ENCODE measurements at places on chromosomes 7 and 10.
A peak's percentile ranks its signal among the peaks of the same experiment; 100 is the strongest.

- DNase-seq, result peak; percentile 55
Measured at GRCh38 chr7:50362712-50363282, 58.3 kb downstream of the IKZF1 start.

- no peak for DNase-seq
Measured at GRCh38 chr7:77791956-77792355, 6.3 kb downstream of the TMEM60 start.

- no peak for DNase-seq
Measured at GRCh38 chr7:95684037-95684436, 87.7 kb upstream of the PDK4 start.

- DNase-seq, result no peak
Measured at GRCh38 chr7:36188906-36189305, 35.9 kb downstream of the EEPD1 start.

DNA sequence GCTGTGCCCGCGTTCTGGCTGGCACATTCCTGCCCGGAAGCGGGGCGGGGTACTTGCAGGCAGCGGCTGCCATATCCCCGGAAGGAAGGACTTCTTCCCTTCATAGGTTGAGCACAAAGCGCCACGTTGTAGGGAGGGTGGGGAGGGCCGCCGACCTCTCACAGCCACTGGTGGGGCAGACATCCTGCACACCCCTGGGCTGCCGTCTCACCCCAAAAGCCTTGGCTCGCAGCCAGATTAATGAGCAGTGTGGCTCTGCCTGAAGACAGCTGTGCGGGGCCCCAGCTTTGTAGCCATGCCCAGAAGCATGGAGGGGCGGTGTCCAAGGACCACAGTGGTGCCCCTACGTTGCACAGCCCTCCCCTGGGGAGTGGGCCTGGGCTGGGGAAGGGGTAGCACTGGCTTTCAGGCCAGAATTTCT, 54.3 kb upstream of the DPYSL4 start:
- no peak for DNase-seq

DNA sequence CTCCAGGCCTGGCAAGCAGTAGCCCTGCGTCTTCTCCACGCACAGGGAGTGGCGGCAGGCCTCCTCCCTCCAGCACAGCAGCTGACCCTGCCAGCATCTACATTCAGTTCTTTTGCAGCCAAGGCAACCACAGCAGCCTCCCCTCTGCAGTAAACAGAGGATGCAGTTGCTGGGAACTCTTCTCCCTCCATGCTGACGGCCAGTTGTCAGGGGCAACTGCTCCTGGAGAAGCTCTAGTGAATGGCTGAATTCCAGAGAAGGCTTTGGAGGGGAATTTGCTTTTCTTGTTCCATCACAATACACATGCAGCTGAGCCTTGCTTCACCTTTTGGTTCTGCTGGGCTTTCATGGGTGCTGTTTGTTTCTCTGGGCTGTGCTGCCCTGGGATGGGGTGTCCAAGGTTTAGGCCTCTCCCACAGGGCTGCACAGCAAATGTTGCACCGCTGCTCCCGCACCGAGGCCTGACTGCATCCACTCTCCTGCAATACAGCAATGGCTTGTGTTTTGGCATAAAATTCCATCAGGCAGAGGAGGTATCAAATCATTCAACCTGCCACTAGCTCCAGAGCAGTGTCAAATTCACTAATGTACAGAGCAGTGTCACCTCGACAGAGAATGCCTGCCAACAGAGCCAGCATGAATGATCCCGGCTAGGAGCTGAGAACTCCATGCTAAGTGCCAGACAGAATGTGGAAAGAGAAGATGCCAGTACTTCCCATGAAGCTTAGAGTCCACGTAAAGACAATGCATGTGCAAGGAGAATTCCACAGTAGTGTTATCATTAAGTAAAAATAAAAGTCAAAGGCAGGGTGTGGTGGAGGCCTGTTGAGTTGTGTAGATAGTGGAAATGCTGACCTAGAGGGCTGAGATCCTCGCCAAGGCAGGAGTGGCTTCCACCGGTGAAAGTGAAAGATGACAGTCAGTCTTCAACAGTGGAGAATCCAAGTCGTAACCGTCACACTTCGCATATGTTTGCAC, 399.6 kb downstream of the DPP6 start:
- DNase-seq, result no peak

- no peak for DNase-seq
Measured at GRCh38 chr7:29563590-29564495, at the start of gene PRR15. PRR15 (plus strand) TSS chr7:29563835; CDS start chr7:29566330, 2,495 bp downstream.

GRCh38 chr10:14757986-14758385, 16.7 kb downstream of the FAM107B start:
- DNase-seq, result no peak

DNA sequence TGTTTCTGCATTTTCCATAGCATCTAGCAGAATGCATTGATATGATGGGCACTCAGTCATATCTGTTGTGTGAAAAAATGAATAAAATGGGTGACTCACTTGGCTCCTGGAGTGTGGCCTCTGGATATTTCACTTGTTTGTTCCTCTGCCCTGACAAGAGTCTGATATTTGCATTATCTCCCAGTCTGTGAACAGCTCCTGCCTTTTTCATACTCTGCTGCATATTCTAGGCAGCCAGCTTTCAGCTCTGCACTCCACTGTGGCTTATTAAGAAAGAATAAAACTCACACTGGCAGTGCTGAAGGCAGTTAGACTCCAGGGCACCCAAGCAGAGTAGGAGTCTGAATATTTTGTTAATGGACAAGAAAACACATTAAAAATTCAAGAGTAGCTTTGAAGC, 623.9 kb downstream of the SORCS1 start:
- no peak for DNase-seq

GRCh38 chr7:636396-636795, 90.1 kb upstream of the DNAAF5 start:
- peak; percentile 44 for DNase-seq

DNA sequence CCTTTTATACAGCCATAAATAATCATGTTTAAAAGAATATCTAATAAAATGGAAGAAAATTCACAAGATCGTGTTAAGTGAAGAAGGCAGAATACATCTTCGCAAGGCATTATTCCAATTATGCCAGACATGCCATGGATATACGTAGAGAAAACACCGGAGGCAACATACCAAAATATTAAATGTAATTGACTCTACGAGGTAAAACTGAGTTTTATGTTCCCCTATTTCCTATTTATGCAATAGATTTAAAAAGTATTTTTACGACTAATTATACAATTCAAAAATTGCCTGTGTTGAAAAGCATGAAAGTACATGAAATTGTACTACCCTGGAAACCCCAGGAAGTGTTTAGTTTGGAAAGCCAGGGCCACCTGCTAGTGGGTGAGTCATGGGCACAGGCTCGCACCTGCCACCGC, 936 bp upstream of the REPIN1 start:
- no peak for DNase-seq

- DNase-seq, result no peak
Measured at GRCh38 chr7:50696810-50697582, 85.7 kb downstream of the GRB10 start.

DNA sequence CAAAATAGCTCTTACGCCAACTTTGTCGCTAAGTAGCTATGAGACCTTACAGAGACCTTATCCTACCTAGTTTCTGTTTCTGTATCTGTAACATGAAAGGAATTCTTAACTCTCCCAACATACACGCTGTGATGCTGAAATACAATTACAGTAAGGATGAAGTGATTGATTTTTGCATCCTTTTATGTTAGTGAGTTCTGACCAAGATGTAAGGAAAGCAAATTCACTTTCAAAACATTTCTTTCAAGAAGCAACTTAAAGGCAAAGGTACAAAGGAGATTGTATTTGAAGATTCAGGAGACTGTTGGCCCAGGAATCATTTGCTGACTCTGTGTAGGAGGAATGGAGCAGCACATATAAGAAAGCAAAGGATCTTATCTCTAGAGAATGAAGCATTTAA, 7.1 kb upstream of the ANK3 start:
- no peak for DNase-seq

DNA sequence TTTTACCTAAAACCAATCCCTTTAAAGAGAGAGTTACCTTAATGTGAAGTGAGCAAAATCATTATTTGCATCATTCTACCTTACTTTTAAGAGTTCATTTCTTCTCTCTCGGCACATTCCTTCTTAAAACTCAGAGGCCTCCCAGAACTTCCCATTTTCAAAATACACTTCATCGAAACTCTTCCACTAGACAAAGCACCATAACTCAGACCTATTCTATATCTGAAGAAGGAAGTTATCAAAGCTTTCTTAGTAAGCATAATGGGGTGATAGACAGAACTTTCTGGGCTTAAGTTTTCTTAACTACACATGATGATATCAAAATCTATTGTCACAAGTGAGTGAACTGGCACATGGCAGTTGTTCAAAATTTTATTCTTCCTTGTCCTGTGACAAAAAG, 24.6 kb upstream of the GNAT3 start:
- no peak for DNase-seq

GRCh38 chr7:142813226-142813625, 41.6 kb upstream of the EPHB6 start:
- DNase-seq, result no peak

DNA sequence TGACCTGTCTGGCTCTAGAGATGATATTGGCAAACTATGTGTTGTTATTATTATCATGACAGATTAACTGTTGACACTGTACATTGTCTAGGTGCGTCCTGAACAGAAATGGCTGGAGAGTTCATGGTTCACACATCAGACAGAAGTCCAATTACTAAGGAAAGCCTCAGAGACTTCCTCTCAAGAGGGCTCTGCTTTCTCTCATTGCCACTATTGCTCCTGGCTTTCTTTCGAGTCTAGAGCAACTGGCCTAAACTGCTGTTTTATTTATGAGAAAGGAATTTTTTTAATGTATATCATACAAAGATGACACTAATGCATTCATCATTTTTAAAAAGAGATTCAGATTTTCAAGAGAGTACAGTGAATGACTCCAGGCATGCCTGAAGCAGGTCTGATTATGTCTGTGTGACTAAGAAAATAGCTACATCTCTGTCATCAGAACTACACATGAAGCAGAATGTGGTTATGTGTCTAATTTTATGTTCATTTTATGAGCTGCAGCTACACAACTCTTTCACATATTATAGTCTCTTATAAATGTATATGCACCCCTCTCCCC, 30.4 kb downstream of the NRCAM start:
- DNase-seq, result no peak

GRCh38 chr10:28020993-28021982, 22.4 kb upstream of the ODAD2 start:
- no peak for DNase-seq

- no peak for DNase-seq
Measured at GRCh38 chr7:51054231-51054630, 262.4 kb downstream of the COBL start.

DNA sequence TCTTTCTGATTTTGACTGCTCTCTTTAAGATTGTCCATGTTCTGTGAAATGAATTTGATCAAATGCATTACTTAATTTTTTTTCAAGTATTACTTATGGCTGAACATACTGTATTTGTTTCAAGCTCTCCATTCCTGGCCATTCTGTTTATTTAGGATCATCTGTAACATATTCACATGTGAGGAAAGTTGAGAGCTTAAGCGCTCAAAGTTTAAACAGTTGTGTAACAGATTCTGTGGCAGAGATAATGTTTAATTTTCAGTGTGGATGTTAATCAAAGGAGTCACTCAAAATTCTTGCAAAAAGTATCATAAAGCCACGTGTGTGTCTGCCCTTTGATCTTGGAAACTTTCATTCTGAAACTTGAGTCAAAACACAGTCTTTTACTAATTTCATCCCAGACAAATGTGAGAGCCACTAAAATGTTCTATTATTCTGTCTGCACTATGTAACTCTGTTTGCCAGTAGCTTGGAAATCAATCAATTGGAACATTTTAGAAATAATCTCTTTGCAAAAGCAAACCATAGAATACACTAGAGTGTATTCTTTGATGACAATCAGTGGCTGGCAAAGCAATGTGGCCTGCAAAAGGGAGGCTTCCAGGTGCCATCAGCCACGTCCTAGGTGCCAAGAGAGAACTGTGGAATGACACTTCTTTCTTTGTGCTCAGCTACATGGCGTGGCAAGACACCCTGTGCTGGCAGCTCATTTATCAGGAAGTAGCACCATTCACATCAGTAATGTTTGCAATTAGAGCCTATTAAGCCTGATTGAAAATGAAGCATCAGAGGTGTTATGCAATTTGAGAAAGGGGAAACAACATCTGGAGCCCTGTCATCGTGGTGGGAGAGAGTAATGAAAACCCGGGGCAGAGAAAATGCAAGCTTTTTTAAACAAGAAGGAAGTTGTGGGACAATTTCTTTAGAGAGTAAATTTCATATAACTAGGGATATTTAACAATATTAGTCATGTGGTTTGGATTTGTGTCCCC, 40.9 kb downstream of the ARL5B start:
- no peak for DNase-seq

DNA sequence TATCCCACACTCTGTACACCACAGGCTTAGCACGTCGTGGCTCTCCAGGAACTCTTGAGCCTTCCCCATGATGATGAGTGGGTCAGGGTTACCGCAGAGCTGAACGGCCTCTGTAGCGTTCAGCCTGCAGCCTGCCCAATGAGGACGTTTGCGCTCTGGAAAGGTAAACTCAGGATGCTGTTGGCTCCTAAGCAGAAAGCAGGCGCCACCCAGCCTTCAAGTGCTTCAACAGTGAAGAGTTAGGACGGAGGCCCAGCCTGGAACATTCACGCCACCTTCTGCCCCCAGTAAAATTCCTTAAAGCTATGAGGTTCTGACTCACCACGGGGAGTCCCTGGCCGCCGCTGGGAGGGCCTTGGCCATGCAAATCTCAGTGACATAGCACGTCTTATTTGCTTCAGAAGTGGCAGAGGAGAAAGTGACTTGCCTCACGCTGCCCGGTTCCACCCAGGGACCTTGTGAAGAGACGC, 161.5 kb upstream of the SH2B2 start:
- DNase-seq, result no peak

- DNase-seq, result no peak
Measured at GRCh38 chr10:99782447-99783286, at the start of gene ABCC2. ABCC2 (plus strand) TSS chr10:99782640; CDS start chr10:99782845, 205 bp downstream.

DNA sequence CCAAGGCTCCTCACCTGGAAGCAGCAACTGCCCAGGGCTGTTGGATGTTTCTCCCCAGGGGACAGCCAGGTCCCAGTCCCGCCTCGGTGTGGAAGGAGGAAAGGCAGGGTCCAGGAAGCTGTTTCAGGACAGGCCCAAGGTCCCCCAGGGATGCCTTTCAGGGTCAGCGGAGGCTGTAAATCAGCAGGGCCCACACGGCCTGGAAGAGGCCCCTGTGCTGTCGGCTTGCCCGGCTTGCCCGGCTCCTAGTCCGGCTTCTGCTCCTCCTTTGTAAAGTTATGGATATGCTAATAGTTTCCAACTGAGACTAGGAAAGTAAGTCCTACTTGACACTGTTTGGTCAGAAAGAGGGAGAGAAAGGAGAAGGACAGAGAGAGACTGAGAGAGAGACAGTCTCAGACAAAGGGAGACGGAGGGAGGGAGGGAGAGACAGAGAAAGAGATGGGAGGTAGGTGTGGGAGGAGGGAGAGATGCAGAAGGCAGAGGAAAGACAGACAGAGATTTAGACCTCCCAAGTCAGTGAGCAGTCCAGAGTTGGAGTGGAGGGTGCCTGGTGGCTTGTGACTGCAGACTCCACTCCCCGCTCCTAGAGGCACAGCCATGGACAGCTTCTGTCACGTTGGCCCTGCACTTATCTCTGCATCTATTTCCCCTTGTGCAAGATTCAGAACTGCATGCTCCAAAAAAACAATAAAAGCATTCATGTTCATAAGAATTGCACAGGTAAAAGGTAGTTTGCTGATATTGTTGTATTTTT, 10.5 kb downstream of the IKZF1 start:
- no peak for DNase-seq

All from activated CD4-positive, alpha-beta T cell treated with anti-CD3 and anti-CD28 coated beads, Interleukin-2, amount 50 U/mL, for 1 hour (primary cell).